ENCODE measurements at places on chromosomes 13 and 19.

DNA sequence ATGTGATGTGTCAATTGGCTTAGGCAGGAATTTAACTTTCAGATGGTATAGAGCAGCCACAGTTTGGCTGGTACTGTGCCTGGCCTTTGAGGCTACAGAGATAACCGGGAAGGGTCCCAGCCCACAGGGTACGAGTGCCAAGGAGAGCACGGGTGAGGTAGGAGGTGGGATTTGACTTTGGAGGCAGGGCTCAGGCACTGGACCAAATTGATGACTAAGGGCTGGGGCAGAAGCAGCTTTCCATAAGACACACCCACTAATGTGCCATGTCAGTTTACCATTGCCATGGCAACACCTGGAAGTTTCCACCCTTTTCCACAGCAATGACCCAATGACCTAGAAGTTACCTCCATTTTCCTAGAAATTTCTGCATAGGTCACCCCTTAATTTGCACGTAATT lies 466.2 kb downstream of the TSHZ3 start:
- no peak for DNase-seq

DNA sequence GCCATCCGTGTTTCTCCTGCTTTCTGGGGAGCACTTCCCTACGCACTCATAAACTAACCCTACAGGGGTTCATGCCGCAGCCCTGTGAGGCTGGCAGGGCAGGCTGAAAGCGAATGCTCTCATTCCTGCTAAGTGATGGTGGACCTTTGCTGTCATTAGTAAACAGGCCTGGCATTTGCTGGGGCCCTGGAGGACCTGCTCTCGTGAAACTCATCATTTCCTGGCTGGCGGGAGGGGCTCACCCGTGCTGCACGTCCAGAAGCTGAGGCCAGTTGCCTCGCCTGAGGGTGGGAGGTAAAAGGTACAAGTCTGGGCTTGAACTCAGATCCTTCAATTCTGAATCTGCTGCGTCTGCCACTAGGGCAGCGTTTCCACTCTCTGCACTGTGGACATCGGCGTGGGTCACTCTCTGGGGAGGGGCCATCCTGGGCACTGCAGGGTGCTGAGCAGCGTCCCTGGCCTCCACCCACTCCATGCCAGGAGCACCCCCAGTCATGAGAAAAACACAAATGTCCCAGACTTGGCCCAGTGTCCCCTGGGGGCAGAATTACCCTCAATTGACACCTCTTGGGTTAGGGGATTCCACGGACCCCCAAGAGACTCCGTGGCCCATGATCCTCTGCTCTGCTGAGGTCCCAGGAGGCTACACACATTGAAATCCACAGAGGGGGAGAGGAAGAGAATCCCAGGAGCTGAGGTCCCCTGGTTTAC lies 7.0 kb downstream of the MOB3A start:
- DNase-seq = no peak

DNA sequence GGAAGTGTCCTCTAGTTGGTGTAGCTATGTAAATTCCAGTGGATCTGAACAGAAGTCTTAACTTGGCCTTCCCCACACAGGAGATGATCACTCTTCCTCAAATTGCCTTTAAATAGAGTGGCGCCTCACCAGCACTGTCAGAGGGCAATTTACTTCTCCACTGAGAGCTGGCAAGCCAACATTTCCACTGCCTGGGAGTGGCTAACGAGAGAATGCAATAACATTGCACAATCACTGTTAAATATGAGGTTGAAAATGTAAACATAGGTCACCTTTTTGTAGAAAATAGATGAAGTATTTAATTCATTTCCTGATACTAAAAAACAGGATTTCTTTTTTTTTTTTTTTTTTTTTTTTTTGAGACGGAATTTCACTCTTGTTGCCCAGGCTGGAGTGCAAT lies 55.4 kb upstream of the UBL3 start:
- DNase-seq = no peak

- no peak for DNase-seq
Measured at GRCh38 chr19:17762505-17763229, 11.4 kb downstream of the FCHO1 start.

DNA sequence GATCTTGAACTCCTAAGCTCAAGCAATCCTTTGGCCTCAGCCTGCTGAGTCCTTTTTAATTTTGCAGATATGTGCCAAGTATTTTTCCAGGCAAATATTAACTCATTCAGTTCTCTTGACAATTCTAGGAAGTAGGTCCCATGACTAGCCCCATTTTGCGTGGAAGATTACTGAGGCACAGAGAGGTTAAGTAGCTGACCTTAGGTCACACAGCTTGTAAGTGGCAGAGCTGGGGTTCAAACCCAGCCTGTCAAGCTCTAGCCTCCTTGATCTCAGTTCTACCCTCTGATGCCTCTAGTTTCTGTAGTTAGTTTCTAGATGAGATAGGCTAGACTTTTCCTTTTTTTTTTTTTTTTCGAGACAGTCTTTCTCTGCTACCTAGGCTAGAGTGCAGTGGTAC lies 18.1 kb downstream of the CYP4F22 start:
- no peak for DNase-seq

- no peak for DNase-seq
Measured at GRCh38 chr13:109630271-109630670, 156.1 kb downstream of the IRS2 start.

GRCh38 chr13:40550130-40550529 lies 116.3 kb downstream of the FOXO1 start:
- no peak for DNase-seq

DNA sequence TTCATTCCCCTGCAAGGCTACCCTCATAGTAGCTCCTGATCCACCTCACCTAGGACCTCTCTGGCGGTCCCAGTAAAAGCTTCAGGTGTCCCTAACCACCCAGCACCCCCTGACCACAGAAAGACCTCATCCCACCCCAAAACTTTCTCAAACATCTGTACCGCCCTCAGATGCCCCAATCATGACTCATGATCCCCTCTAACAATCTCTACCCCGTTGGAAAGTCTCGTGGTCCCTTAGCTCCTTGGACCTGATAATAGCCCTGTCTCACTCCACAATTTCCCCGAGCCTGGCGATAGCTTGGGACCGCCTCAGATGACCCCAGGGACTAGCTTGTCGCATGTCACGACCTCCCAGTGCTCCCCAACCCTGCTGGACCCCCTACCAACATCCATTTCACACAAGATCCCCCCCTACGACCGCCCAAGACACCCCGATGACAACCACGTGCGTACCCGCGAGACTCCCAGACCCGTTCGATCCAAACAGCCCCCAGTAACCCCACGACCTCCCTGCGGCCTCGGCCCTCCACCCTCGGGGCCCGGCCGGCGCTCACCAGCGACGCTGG lies 450 bp downstream of the NDUFA11 start:
- DNase-seq = no peak

- DNase-seq = no peak
Measured at GRCh38 chr13:109043636-109044035, 414.2 kb downstream of the MYO16 start.

DNA sequence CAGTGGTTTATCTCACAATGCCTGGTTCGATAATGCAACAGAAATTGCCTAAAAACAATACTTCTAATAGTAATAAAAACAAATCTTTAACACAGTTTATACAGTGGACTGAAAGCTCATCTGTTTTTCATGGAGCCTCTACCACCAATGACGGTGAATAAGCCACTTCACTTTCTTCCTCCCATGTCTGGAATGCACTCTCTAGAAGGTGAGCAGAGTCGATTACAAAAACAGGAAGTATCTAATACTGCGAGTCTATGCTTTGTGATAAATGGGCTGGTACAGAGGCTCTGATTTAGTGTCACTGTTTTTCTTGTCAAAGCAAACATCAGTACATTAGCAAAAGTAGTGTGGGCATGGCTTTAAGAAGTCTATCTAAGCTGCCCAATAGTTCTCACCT lies 1348.6 kb upstream of the SLC10A2 start:
- no peak for DNase-seq

DNA sequence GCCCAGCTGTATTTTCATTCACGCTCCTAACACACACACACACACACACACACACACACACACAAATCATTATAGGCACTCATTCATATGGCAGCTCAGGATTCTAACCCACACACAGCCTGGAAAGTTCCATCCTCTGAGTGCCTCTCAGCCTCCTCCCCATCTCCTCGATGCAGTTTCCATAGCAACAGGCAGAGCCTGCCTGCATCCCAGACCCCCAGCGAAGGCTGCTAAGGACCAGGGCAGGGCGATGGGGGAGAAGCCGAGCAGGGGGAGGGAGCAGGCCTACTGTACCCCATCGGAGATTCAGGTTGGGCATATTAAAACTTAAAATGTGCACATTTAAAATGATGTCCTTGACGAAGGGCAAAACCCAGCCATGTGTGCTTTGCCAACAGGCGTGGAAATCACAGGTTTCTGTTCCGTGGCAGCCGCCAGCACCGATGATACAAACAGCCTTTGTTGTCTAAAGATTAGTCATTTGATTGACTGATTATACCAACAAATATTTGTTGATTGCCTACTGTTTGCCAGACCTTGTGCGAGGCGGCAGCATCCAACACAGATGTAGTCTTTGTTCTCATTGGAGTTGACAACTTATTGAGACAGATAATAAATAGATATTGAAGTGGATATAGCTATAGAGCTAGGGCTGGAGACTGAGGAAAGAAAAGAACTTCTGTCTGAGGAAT lies 43.8 kb upstream of the USP29 start:
- DNase-seq = no peak

DNA sequence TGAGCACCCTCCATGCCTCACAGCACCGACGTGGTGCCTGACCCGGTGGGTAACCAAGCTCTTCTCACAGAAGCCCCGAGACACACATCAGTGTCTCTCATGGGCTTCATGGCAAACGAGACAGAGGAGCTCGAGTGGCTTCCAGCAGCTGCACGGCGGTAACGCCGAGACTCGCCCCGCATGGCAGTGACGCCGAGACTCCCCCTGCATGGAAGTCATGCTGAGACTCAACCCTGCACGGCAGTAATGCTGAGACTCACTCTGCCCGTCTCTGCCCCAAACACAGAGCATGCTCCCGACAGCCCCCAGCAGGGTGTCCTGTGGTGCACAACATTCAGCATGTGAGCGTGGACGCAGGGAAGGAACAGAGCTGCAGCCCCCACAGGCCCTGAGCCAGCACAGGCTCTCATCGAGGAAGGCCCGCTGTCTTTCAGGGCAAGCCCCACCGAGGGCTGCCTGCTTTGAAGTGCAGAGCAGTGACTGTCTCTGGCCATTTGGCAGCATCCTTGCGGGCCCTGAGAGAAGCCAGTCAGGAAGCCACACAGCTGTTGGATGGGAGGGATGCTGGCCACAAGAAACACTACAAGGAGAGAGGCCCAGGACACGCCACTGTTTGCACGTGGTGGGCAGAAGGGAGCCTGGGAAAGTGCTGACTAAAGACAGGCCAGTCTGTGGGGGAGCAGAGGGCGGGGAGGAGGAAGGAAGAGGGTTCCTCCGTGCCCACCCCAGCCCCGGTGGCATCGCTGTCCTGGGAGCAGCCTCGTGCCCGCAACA lies 9.5 kb downstream of the GAS6 start:
- no peak for DNase-seq

DNA sequence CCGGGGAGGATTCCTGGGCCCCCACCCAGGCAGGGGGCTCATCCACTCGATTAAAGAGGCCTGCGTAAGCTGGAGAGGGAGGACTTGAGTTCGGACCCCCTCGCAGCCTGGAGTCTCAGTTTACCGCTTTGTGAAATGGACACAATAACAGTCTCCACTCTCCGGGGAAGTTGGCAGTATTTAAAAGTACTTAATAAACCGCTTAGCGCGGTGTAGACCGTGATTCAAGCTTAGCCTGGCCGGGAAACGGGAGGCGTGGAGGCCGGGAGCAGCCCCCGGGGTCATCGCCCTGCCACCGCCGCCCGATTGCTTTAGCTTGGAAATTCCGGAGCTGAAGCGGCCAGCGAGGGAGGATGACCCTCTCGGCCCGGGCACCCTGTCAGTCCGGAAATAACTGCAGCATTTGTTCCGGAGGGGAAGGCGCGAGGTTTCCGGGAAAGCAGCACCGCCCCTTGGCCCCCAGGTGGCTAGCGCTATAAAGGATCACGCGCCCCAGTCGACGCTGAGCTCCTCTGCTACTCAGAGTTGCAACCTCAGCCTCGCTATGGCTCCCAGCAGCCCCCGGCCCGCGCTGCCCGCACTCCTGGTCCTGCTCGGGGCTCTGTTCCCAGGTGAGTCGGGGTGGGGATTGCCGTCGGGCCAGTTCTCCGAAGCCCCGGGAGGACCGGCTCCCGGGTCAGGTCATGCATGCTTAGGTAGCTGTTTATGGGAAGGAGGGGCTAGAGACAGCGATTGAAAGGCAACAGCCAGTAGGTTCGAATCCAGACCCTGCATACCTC lies at the start of gene ICAM1:
Gene ICAM1 (plus strand): TSS at position 505 of the 779 bp plus-strand sequence. CDS start 40 bp downstream, at position 545.
- no peak for DNase-seq

GRCh38 chr13:41398494-41399170 lies 58.7 kb upstream of the RGCC start:
- no peak for DNase-seq

- DNase-seq = no peak
Measured at GRCh38 chr13:113058988-113059850, 46.4 kb upstream of the F7 start.

DNA sequence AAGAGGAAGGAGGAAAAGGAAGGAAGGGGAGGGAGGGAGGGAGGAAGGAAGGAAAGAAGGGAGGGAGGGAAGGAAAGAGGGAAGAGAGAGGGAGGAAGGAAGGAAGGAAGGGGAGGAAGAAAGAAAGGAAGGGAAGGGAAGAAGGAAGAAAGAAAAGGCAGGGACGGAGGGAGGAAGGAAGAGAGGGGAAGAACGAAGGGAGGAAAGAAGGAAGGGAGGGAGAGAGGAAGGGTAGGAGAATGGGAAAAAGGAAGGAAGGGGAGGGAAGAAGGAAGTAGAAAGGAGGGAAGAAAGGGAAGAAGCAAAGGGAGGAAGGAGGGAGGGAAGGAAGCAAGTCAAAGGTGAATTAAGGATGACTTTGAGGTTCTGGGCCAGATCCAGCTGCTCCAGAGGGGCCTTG lies 3.0 kb downstream of the ACSBG2 start:
- no peak for DNase-seq

GRCh38 chr19:13241231-13242104 lies 91.3 kb downstream of the IER2 start:
- no peak for DNase-seq

GRCh38 chr19:15869109-15869555 lies 28.7 kb downstream of the CYP4F2 start:
- DNase-seq = peak; percentile 31

DNA sequence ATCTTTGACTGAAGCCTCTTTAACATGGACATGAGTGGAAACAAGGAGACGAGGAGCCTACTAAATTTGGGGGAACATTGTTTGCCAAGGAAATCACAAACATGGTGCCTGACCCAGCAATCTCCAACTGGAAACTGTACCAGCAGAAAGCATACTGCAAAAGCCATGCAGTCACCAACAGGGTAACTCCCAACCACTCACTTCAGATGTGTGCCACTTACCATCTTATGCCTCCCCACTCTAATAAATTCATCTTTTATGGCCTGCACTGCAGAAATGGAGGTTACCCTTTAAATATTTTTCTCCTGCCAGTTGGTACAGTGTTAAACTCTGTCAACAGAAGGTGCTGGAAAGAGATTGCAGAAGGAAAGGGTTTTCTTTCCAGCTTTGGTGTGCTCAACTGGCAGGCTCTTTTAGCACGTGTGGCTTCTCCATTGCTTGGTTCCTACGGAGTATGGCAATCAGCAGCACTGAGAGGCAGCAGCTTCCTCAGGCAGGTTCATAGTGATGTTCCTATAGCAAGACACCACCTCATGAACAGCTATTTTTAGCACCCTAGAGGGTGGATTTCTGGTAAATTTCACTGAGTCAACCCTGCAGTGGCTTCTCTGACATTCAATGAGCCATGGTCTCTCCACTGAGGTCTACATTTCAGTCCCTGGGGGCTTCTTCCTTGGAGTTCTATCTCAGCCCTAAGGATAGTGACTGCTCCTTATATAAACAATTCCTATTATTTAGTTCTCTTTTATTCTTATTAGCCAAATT lies 21.4 kb downstream of the MIR17HG start:
- DNase-seq = no peak

GRCh38 chr13:45280751-45281634 lies 60.0 kb downstream of the TPT1 start:
- peak; percentile 51 for DNase-seq
